ENCODE measurements at places on chromosomes 1 and 21. TPM values are rescaled to one million over a fixed set of nuclear protein-coding genes. Genes with fewer than 3 reads are reported as not detected.

Gene SLC9C2
- total RNA-seq, result not detected

Gene LRRC38
- total RNA-seq, result 0.38 TPM

Gene OR10K1
- total RNA-seq, result not detected

Gene DCST1
- total RNA-seq, result not detected

Gene CDKN2C
- total RNA-seq, result 16.8 TPM

Gene PDC
- 0.53 TPM for total RNA-seq

Gene CFAP74
- not detected for total RNA-seq

Gene GJC2
- 4.1 TPM for total RNA-seq

Gene CD1C
- not detected for total RNA-seq

Gene CCDC17
- 0.45 TPM for total RNA-seq

Gene HRNR
- not detected for total RNA-seq

Gene WNT3A
- not detected for total RNA-seq

Gene ZNF684
- total RNA-seq, result 2.9 TPM

Gene ARV1
- 9.8 TPM for total RNA-seq

Gene AMY2A
- not detected for total RNA-seq

Gene C8A
- total RNA-seq, result not detected

Gene LCE2A
- total RNA-seq, result not detected

Gene MYOM3
- total RNA-seq, result 0.23 TPM

Gene RNU1-4
- total RNA-seq, result 2,564 TPM
